ENCODE measurements at places on chromosomes 5 and 9. TPM values are rescaled to one million over a fixed set of nuclear protein-coding genes. Genes with fewer than 3 reads are reported as not detected.

The STPG3 gene
- polyA plus RNA-seq = 0.18 TPM

The LHX3 gene
- polyA plus RNA-seq = not detected

The LCN1 gene
- not detected for polyA plus RNA-seq

GRCh38 chr5:169410996-169411783, 110.3 kb upstream of the SLIT3 start:
- no peak for DNase-seq

GRCh38 chr5:173886150-173886549, 2.0 kb upstream of the CPEB4 start:
- DNase-seq = no peak

The VCAN gene
- 201 TPM for polyA plus RNA-seq

The IGFBPL1 gene
- polyA plus RNA-seq = 0.67 TPM

The PCDHB7 gene
- polyA plus RNA-seq = 1.9 TPM

GRCh38 chr5:122924203-122924602, 78.8 kb downstream of the SNX24 start:
- no peak for DNase-seq

DNA sequence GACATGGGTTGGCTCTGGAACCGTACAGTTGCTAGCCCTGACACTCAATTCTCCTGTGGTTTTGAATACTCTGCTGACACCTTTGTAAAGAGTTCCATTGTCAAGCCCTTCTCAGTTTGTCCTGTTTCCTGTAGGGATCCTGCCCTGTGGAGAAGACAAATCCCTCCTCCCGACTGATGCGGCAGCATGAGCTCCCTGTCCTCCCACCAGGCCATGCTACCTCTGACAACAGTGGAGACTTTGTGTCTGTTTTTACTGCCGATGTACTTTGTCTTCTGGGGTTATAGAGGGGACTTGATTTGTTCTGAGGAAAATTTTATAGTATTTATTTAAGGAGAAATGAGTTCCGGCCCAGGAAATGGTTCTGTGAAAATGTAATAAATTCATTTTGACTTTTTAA, 57.8 kb downstream of the PRLR start:
- DNase-seq = no peak

The PLPP7 gene
- 45.7 TPM for polyA plus RNA-seq

The GRIA1 gene
- polyA plus RNA-seq = 1.0 TPM

DNA sequence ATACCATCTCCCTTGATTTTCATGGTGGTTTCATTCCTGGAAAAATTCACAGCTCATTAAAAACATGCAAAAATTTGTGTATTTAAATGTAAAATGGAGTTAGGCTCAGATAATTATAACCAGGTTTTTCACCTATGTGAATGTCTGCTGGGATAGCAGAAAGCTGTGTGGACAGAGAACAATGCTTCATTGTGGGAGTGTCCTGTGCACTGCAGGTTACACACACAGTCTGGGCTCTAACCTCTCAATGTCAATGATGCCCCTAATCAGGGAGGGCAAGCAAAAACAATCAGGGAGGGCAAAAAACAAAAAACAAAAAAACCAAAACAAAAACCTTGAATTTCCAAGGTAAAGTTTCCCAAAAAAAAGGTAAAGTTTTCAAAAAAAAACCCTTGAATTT, 158.9 kb upstream of the KLF9 start:
- no peak for DNase-seq

GRCh38 chr5:71662381-71662780, 56.7 kb upstream of the CARTPT start:
- DNase-seq = no peak

DNA sequence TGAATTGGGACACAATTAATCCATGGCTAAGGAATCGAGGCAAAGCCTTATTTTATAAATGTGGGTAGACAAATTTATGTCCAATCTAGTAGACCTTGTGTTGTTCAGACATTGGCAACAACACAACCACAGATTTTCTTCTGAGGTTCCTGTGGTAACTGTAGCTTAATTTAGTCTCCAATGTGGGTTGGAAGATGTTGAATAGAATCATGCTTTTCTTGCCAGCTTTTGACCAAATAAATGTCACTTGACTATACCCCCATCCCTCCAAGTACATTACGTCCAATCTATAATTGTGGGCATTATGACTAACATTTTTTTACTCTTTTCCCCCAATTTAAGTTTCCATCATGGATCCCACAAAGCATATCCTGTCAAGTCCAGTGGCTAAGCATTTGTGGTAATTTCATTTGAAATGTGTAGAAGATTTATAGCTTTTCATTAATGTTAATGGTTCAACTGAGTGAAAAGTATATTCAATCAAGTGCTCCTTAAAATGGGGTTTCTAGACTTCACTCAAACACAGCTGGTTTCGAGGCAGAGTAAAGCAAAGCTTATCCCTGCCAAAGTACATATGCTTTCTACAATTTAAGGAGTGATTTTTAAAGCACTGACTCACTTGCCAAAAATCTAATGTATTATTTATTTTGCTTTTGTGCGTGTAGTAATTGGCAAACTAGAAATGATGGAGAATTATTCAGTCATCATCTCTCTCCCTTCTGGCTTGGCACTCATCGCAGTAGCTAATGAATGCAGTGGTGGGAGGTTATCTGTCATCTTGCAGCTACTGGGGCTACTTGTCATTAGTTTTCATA, 141.8 kb downstream of the FAM174A start:
- no peak for DNase-seq

DNA sequence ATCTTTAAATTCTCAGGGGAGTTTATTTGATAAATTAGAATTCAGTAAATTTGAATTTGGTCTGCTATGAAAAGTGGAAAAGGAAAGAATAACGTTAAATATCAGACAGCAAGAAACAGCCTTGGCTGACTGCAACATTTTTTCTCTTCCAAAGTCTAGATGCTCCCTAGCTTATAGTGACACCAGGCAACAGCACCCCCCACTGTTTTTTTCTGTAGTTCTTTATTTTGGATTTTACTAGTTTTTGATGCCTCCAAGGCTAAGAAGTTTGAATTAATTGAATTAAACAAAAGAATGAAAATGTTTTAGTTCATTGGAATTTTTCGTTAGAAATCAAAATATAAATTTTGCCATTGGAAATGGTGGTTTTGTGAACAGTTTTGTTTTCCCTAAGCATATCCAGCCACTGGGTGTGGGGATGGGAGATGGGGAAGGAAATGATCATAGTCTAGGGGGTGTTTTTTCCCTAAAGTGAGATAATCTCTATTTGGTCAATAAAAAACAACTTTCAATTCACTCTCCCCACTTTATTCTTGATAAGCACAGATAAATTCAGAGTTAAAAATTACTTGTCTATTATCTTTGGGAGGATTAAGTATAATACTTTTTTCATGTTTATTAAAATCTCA, 199.3 kb upstream of the CD180 start:
- no peak for DNase-seq

DNA sequence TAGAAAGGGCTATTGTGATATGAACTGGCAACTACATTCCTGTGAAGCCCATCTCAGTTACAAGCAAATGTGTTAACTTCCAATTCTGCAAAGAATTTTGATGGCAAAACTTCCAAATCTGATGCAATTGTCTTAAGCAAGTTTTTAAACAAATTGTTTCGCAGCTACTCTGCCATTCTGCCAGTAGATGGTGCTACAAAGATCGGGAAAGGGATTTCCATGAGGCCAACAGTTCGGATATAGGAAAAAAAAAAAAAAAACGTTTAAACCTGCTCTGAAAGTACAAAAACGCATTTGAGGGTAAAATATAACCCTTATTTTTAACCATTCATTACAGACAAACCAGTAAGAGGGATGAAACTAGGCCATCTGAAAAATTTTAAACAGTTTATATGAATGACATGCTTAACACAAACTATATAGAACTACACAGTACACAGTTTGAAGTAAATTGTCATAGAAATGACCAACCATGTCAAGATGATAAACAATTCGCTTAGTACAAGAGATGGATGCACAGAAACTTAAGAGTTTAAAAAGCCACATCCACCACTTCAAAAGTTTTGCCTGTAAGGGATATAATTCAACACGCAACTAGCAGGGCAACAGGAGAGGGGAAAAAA, 2.2 kb downstream of the HNRNPA0 start:
- no peak for DNase-seq

DNA sequence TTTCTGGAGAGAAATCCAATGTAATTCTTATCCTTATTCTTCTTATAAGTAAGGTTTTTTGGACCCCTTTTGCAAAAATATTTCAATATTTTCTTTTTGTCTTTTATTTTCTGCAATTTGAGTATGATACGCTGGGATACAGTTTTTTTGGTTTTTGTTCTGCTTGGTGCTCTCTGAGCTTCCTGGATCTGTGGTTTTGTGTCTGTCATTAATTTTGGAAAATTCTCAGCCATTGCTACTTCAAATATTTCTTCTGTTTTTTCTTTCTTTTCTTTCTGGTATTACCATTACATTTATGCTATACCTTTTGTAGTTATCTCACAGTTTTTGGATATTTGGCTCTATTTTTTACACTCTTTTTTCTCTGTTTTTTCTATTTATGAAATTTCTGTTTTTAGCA, 50.1 kb downstream of the ZNF618 start:
- DNase-seq = no peak

DNA sequence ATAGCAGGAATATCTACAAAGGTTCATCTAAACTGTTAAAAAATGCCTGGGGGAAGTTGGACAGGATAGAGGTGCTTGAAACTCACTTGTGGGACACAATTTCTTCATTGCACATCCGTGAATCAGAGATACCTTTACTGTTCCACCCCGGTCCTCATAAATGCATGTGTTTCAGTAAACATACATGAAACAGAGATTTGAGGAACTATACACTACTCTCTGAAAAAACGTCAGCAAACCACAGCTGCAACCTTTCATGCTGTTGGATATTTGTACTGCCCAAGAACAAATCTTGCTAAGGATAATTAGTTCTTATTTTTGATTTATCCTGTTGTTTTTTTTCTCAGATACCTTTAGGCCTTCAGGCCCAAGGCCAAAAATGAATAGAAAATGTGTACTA, 337.3 kb downstream of the KDM4C start:
- DNase-seq = no peak
